ENCODE measurements at places on chromosomes 12 and 14.

GRCh38 chr14:51996148-51996746 lies 6.9 kb downstream of the RTRAF start:
- DNase-seq = no peak

DNA sequence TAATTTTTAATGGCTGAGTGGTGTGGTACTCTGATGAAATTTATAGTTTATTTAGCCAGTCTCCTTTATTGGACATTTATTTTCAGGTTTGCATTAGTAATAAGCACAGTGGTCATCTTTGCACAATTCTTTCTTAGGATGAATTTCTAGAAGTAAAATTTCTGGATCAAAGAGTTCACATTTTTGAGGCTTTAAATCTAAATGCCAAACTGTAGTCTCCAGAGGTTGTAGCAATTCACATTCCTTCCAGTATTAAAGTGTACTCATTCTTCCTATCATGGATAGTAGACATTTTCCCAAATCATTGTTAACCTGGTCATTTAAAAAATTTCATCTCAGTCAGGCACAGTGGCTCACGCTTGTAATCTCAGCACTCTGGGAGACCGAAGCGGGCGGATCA lies 24.8 kb downstream of the SLC39A9 start:
- no peak for DNase-seq

- no peak for DNase-seq
Observed at GRCh38 chr14:97970222-97970621, 1173.0 kb downstream of the VRK1 start.

DNA sequence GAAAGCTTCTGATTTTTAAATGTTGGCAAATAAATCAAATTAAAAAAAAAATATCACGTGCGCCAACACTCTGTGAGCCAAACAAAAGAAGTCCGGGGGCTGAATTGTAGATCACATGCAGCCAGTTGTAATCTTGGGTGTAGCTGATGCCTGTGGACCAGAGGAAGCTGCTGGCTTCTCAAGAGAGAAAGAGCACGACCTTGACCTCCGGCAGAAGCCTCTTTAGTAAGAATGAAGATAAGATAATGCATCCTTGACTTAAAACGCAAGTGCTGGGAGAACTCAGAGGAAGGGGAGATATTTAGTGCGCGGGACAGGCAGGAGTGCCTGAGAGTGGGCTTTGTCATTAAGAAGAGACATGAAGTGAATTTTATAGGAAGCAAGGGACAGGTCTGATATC lies 162.8 kb upstream of the TBX3 start:
- no peak for DNase-seq

DNA sequence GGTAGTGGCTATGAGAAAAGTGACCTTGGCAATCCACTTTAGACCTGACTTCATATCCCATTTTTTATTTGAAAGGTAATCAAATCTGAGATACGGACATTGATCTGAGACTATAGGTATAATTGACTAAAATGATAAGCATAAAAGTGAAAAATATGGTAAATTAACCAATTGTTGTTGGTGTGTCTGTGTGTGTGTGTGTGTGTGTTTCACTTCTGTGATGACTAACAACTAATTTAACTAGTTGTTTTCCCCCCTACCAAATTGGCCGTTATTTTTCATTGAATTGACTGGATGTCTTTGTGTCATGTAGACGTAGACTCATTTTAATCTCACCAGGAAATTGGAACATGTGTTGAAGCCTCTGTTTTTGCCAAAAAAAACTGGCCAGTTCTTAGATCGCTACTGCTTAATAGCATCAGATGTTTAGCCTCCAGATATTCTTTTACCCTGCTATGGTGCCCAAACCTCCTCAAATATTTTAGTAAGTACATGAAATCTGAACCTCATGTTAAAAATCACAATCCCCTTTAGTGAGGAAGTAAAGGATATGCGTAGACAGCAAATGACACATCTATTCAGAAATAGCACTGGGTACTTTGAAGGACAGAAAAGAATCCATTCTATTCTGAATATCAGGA lies 395.0 kb downstream of the EGLN3 start:
- DNase-seq = no peak

GRCh38 chr12:2924019-2924418 lies 33.3 kb downstream of the TULP3 start:
- no peak for DNase-seq

GRCh38 chr12:50058743-50059312 lies 1.4 kb downstream of the ASIC1 start:
- DNase-seq = no peak

GRCh38 chr12:14828892-14829291 lies 14.4 kb downstream of the ART4 start:
- DNase-seq = no peak

GRCh38 chr12:74152370-74152769 lies 385.3 kb upstream of the ATXN7L3B start:
- DNase-seq = no peak

- peak; percentile 76 for DNase-seq
Observed at GRCh38 chr12:109760031-109760929, 46.7 kb downstream of the FAM222A start.

DNA sequence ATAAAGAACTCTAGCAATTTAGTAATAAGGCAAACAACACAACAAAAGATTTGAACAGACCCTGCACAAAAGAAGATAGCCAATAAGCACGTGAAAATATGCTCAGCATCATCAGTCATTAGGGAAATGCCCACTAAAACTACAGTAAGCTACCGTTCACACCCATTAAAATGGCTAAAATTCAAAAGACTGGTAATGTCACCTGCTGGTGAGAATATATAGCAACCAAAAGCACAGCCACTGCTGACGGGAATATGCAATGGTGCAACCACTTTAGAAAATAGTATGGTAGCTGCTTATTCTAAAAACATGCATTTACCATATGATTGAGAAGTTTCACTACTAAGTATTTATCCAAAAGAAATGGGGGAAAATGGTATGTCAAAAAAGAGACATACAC lies 74.9 kb downstream of the DPF3 start:
- no peak for DNase-seq

GRCh38 chr12:131007031-131007739 lies 53.5 kb downstream of the ADGRD1 start:
- no peak for DNase-seq

GRCh38 chr14:91545946-91546716 lies 36.0 kb upstream of the PPP4R3A start:
- DNase-seq = no peak

DNA sequence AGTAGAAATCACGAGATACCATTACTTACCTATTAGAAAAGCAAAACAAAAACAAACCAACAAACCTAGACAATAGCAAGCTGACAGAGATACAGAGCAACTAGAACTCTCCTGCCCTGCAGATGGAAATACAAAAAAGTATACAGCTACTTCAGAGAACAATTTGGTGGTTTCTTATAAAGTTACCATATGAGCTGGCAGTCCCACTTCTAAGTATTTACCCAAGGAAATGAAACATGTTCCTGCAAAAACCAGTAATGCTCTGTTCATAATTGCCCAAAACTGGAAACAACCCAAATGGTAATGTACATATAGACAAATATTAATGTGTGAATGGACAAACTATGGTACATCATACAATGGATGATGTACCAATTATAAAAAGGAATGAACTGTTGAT lies 31.7 kb downstream of the FUT8 start:
- no peak for DNase-seq

GRCh38 chr12:120658286-120659150 lies 18.1 kb downstream of the CABP1 start:
- DNase-seq = no peak

GRCh38 chr14:33566082-33566481 lies 384.8 kb downstream of the EGLN3 start:
- DNase-seq = no peak

DNA sequence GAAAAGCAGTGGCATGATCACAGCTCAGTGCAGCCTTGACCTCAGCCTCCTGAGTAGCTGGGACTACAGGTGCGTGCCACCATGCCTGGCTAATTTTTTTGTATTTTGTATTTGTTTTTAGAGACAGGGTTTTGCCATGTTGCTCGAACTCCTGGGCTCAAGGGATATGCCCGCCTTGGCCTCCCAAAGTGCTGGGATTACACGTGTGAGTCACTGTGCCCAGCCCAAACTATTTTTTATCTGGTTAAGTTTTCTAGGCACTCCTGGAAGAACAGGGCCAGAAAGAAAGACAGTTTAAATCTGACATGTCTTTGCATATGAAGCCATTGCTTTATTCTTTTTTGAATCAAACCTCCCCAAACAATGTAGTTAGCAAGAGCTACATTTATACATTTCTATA lies 27.5 kb upstream of the PTGR2 start:
- DNase-seq = no peak

DNA sequence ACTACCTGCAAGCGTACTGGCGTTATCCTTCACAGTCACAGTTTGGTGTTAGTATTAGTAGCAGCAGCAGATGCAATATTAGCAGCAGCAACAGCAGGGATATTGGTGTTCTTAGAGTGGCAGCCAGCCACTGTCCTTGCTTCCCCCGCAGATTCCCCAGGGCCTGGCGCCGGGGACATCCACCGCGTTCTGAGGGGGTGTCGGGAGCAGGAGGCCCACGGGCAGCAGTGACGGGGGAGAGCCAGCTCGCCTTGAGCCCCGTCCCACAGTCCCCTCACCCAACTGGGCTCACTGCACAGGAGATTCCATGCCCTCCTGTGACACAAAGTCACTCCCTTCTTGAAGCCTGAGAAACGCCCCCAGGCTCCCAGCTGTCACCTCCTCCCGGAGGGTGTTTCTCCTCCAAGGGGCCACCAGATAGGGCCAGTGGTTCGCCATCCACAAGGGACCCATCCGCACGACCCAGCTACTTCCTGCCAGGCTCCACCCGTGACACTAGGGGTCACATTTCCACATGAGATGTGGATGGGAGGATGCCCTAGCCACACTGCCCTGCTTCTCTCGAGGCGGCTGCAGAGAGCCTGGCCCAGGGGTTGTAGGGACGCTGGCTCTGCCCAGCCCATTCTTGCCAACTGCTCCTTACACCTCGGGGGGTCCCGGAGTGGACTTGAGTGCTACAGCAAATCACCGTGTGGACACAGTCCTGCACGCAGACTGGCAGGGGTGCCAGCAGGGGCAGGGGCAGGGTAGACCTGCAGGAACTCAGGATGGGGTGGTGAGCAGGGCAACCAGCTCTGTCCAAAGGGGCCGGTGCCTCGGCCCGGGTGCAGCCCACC lies 123.1 kb downstream of the PIWIL1 start:
- no peak for DNase-seq

GRCh38 chr12:546920-547845 lies 87.4 kb downstream of the B4GALNT3 start:
- DNase-seq = peak; percentile 38

DNA sequence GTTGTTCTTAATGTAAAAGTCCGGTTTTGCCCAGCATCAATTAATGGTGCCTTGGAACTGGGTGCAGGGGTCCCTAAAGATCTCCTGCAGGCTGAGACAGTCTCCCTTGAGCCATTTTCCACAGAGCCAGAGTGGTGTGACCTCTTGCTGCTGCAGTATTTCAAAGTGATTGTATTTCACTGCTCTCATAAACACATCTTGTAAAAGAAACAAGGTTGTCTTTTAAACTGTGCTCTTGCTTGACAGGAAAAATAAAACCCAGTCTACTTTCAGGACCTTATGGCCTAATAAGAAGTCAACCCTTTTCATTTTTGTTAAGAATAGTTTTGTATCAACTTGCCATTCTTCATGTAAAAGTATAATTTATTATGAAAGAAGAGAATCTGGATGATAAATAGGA lies 44.7 kb downstream of the TMEM117 start:
- DNase-seq = no peak

- no peak for DNase-seq
Observed at GRCh38 chr12:16454481-16454880, 107.0 kb downstream of the MGST1 start.

DNA sequence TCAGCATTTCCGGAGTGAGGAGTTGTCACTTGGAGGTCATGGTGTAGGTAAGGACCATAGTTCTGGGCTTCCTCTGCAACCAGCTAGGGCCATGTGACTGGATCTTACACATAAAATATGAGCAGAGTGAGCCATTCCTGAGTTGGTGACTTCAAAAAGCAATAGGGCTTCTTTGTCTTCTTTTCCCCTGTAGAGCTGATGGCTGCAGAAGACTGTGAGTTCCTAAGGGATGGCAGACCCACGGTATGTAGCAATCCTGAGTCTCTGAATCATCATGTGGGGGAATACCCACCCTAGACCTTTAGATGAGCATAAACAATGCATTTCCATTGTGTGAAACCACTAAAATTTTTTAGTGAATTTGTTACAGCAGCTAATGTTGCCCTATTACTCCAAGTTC lies 151.1 kb upstream of the TBX3 start:
- no peak for DNase-seq

- no peak for DNase-seq
Observed at GRCh38 chr14:36320897-36321381, 502 bp upstream of the MBIP start.

DNA sequence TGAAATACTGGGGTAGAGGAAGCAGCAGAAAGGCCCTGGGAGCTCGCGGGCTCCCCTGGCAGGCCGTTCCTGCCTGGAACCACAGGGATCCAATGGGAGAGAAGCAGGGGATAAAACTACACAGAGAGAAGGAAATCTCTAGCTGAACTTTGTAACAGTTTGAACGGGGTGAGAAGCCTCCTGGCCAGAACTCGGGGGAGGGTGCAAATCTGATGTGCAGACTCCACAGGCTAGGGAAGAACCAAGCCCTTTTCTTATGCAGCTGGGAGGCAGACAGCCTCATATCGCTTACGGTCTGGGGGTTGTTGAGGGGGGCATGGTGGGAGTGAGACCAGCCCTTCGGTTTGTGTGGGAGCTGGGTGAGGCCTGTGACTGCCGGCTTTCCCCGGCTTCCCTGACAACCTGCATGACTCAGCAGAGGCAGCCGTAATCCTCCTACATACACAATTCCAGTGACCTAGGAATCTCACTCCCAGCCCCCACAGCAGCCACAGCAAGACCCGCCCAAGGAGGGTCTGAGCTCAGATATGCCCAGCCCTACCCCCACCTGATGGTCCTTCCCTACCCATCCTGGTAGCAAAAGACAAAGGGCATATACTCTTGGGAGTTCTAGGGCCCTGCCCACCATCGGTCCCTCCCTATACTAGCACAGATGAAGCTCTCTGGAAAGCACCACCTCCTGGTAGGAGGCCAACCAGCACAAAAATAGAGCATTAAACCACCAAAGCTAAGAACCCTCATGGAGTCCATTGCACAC lies 143.0 kb downstream of the TMTC1 start:
- DNase-seq = no peak

- no peak for DNase-seq
Observed at GRCh38 chr12:6828781-6829535, 751 bp downstream of the P3H3 start.

DNA sequence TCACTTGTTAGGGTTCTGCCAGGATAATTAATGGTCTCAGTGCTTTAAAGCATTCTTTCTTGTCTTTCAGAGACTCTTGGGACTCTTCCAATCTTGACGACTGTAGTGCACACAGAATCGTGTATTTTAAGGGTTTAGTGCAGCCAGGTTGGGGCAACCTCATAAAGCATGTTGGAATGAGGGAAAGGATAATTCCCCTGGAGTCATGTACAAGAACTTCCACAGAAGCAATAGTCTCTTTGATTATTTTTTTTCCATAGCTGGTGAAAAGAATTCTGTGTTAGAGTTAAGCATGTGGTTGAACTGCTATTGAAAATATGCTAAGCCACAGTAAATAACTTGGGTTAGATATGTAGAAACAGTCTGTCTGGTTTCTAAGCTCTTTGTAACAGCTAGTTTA lies 246.8 kb upstream of the DAAM1 start:
- DNase-seq = no peak

- no peak for DNase-seq
Observed at GRCh38 chr14:22464422-22465142, 124.4 kb downstream of the DAD1 start.

GRCh38 chr12:131850856-131851559 lies 22.8 kb downstream of the MMP17 start:
- DNase-seq = no peak
